8988T (cell line): ENCODE measurements at places on chromosomes 16 and 17.

DNA sequence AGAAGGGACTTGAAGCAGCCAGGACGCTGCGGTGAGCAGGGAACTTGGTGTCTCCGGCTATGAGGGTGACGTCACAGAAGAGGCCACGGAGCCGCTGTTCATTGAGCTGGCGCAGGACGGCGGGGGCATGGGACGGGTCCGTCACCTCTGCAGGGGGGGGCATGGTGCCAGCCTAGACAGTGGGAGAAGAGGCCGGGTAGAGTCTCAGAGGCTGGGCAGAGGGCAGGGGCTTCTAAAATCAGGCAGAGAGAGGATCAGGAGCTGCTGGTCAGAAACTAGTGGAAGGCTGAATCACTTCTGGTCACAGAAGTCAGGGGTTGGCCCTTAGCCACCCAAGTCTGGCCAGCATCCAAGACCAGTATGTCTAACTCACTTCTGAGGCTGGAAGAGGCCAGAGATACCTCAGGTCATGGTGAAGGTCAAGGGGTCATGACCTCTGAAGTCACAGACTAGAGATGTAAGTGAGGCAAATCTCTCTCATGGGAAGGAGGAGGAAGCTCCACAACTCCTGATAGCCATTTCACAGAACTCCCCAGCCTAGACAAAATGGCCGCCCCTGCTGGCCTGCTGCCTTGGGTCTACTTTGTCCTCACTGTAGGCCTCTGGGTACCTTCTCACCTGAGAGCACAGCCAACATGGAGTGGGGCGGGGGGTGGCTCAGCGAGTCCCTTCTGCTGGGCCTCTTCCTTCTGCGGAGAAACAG, 12.6 kb downstream of the ZBTB4 start:
- no peak for DNase-seq

DNA sequence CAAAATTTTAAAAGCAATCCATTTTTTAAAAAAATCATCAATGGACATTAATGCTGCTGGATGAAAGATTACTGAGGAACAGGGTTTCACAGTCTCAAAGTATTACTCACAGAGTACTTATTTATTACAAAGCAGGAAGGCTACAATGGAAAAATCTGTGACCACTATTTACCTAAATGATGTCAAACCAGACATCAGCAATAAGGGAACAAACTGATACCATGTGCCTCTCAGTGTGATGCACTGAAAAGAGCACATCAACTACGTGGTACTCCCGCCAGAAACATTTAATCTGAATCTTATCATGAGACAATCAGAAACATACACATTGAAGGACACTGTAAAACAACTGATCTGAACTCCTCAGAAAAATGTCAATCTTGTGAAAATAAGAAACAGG, 124.2 kb downstream of the PARN start:
- no peak for DNase-seq

DNA sequence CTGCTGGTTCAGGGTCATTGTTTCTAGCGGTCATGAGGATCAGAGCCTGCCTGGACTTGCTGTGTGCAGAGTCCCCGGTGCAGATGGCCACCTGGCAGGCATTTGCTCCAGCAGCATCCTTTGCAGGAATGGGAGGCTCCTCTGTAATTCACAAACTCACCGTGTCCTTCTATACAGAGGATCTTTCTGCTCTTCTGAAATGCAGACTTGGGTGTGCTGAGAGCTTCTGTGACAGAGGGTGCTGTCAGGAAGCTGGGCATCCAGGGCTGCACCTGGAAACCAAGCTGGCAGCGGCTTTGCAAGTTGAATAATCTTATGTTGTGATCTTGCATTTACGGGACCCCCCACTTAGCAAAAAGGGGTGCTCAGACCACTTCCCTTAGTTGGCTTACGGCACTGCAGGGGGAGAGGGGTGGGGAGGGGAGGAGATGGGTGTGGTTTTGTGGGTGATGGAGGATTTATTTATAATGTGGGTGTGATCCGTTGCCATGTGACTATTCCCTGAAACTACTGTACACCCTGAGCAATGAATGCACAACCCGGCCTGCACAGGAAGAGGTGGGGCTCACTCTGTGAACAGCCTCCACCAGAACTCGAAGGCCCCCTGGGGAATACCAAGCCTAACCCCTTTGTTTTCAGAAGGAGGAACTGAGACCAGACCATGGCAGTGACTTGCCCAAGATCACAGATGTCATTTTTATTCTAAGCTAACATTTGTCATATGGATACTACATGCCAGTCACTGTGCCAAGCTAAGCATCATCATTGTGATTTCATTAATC, 178.3 kb downstream of the PRKCB start:
- no peak for DNase-seq

DNA sequence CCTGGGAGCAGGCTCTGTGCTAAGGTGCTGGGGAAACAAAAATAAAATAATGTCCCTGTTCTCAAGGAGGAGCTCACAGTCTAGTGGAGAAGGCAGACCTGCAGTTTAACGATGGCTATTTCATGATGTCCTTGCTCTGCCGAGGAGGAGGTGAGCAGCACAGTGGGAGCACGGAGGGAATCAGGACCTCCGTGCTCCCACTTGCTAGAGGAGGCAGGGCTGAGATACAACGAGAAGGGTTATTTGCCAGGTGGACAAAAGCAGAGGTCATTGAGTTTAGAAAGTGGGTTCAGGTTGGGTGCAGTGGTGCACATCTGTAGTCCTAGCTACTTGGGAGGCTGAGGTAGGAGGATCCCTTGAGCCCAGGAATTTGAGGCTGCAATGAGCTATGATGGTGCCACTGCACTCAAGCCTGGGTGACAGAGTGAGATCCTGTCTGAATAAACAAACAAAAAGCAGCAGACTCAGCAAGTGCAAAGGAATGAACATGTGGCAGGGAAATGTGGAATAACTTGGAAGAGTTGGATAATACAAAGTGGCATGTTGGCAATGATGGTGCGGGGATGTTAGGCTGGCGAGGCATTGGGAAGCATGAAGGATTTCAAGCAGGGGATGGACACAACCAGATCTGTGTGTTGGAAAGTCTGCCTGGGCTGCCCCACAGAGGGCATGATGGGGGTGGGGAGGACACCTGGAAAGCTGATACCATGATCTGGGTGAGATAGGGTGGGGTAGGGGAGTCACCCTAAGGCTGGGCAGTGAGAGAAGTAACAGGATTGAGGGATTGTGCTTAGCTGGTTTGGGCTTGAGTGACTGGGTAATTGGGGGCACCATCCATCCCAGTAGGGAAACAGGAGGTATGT, 12.8 kb upstream of the TNS4 start:
- no peak for DNase-seq

DNA sequence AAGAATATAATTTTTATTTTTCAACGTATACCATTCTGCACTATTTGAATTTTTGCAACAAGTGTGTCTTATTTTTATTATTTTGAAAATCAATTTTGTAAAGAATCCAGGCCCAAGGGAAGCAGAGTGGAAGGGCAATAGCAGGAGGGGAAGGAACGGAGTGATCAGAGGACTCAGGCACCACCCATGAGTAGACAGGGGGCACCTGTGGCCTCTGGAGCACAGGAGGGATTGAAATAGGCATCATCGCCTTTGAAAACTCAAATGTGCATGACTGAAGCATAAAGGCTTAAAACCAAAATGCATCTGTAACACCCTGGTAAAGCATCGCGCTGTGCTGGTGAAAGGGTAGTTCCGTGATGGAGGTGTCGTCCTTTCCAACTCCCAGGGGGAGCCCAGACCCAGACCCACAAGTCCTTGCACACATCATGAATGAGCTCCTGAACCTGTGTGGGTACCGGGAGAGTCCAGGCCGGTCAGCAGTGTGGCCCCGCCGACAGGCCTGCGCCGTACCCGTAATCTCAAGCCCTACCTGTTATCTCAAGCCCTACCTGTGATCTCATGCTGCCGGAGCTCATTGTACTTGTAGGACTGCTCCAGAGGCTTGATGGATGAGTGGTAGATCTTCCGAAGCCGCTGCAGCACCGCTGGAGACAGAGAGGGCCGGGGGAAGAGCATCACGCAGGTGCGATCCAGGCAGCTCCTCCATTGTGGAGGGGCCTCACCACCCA, 39.1 kb downstream of the SRL start:
- no peak for DNase-seq

DNA sequence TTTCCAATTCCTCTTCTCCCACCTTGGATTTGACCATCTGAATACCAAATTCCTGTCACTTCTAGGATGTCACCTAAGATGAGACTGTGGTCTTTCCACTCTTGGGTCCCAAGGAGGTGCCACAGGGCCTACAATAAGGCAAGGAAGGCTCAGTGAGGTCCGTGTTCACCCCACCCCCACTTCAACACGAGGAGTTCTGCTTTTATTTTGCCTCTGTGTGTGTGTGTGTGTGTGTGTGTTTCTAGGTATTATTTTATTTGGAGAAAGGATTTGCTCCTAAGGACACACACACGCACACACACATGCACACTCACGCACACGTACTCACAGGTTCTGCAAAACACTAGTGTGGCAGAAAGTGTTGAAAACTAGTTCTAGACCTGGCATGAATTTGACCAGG, 24.5 kb upstream of the PHOSPHO1 start:
- no peak for DNase-seq

DNA sequence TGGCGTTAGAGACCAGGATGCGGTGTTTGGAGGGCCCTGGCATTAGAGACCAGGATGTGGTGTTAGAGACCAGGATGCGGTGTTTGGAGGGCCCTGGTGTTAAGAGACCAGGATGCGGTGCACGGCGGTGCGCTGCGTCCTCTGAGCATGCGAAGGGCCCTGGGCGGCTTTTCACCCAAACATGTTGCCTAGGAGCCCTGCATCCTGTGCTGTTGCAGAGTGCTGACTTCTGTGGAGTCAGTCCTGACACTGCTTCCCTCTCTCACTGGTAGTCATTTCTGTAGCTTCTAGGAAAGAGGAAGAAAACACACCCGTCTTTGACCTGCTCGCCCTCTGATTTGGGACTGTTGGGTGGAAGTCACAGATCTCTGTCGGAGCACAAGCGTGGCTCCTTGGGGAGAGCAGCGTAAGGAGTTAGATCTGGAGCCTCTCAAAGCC, 141.2 kb downstream of the LAT start:
- DNase-seq: no peak

DNA sequence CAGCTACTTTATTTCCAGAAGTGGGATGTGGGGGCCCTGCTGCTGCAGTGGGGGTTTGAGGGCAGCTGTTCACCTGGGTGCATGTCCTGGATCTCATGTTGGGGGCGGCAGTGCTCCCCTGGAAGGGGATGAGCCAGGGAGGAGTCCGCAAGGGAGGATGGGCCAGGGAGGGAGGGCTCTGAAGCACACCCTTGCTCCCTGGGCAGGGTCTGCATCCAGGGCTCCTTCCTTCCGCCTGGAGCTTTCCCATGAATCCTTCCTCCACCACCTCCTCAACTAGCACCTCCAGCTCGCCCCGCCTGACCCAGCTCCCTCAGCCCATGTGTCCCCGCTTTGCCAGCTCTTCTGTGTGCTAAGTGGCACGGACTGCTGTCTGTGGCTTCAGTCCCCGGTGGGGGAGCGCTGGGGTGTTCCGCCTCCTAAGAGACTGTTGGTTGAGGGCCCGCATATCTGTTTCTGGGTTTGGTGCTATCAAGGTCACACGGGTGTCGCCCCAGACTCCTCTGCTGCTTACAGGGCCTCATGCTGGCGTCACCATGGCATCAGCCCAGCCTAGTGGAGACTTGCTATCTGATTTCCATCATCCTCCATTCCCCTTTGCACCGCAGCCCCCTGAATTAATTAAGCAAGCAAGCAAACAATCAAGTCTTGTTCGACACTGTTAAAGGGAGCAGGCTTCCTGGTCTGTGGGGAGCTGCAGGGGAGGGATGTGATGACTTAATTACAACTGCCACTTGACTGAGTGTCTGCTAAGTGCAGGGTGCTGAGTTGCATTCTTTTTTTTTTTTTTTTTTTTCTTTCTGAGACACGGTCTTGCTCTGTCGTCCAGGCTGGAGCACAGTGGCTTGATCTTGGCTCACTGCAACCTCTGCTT, 71.8 kb downstream of the PRKCA start:
- no peak for DNase-seq

DNA sequence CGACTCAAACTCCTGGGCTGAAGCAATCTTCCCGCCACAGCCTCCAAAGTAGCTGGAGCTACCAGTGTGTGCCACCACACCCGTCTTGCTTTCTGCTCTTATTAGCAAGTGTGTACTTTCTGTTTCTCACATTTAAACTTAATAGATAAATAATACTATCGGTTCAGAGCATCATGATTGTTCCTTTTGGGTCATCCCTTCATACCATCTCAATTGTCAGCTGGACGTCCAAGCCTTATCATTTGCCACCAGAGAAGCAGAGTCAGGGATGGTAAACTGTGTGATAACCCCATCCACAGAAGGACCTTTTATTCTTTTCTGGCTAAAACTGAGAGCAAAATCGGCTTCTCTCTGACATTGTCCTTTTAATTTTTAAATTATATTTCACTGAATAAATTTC, 279.8 kb upstream of the GOT2 start:
- no peak for DNase-seq

- no peak for DNase-seq
Measured at GRCh38 chr17:46151762-46152161, 41.5 kb downstream of the KANSL1 start.
